ENCODE measurements at places on chromosomes 13 and 19.

DNA sequence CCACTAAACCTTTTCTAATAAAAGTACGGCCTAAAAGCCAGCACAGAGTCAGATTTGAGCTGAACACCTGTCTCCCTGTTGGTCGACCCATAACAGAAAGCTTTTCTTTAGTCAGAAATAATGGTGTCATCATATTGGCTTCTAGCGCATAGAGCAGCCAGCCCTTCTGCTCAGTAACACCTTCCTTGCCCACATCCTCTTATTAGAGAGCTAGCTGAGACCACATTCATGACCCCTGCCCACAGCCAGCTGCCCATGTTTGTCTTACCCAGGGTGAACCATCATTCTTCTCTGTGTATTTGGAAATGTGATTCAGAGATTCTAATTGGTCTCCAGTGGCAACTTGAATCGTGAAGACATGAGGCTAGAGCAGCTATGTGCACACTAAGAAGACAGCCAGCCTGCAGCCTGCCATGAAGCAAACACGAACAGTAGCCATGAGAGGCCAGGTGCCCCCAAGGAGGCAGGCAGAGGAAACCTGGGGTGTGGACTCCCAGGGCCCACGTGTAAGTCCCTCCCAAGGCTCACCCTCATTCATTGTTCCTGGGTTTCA is 82.3 kb upstream of the PDCD5 start:
- no peak for DNase-seq

DNA sequence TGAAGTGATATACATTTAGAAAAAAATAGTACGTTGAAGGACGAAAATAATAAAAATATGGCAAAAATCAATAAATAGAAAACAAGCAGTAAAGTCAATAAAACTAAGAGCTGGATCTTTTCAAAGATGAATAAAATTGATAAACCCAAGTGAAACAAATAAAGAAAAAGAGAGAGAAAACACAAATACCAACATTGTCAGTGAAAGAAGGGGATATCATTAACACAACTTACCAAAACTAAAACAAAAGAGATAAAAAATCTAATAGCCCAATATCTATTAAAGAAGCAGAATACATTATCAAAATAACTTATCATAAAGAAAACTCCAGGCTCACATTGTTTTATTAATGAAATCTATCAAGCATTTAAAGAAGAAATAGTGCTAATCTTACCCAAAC is 675.1 kb downstream of the UQCRFS1 start:
- DNase-seq, result no peak

DNA sequence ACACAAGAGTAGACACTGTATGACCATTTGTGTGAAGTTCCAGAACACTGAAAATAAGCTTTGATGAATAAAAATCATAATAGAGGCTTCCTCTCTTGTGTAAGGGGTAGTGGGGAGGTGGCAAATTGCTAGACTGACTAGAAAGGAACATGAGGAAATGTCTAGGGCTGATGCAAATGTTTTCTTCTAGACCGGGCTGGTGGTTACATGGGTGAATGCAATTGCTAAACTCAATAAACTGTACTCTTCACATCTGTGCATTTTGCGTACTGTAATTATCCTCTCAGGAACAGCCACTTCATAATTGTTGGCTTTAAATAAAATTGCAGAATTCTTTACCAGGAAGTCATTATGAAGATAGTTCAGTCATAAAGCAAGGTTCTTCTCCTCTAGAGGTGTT is 5.2 kb upstream of the KBTBD7 start:
- DNase-seq, result no peak

DNA sequence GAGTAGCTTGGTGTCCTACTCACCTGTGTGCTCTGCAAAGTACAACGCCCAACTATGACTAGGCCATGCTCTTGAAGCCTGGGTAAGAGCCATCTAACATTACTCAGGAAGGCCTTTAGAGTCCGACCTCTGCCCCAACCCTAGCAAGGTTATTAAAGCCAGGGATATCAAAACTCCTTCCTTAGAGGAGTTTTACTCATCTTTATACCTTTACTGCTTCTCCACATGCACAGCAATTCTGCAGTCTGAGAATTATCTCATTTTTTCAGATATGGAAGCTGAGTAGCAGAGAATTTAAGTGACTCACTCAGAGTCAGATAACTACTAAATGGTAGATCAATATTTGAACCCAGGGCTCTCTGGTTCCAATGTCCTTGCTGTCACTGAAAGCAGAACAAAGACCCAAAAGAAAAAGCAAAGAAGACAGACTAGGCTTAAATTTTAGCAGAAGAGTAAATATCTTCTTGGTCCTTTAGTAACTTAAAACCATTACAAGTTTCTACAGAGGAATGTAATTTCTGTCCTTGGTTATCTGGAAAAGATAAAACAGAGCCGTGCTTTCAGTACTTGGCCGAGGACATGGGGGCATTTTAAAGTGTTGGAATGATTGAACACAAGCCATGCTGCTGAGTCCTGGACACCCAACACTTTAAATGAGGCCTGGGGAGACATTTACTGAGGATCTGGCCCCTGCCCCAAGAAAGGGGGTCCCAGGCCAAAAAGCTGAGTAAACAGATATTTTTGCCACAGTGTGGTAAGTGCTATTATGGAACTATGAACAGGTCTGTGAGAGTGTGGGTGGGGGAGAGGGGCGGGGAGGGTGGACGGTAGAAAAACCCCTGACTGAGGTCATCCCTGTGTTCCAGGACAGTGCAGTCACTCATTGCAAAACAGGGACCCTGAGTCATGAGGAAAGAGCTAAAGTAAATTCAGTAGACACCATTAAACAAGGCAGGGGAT is 18.4 kb upstream of the KPNA3 start:
- no peak for DNase-seq

DNA sequence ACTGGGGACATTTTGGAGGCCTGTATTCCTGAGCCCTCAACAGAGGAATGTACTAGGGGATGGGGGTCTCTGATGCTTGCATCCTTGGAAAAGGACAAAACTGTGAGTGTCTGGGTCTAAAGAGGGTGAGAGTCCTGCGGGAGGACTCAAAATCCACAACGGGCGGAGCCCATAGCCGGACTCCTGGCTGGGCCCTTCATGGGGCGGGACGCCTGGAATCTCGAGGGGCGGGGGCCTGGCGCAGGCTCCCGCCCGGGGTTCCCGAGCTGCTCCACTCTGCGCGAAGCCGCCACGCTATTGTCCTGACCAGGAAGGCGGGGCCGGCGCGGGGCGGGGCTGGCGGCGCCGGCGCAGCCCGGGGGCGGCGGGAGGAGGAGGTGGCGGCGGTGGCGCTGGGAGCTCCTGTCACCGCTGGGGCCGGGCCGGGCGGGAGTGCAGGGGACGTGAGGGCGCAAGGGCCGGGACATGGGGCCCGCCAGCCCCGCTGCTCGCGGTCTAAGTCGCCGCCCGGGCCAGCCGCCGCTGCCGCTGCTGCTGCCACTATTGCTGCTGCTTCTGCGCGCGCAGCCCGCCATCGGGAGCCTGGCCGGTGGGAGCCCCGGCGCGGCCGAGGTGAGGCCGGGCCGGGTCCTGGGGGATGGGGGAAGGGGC is at the start of gene APLP1:
Gene APLP1, plus strand, starts transcription at position 403 of the 651 bp plus-strand sequence. Its CDS starts 63 bp downstream, at position 466.
- peak; percentile 57 for DNase-seq

DNA sequence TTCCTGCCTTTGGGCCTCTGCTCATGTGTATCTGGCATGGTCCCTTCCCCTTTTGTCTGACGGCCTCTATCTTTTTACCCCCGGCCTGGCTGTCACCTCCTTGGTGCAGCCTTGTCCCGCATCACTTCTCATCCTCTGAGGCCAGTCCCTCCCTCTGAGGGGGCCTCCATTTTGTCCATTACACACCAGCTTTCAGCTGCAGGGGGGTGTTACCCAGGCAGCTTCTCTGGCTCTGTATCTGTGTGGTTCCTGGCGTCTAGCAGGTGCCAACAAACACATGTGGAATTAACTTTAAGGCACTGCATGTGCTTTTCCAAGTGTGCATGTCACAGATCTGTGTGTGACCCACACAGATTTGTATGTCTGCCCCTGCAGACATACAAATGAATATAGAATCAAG is 52.4 kb downstream of the LYL1 start:
- no peak for DNase-seq

DNA sequence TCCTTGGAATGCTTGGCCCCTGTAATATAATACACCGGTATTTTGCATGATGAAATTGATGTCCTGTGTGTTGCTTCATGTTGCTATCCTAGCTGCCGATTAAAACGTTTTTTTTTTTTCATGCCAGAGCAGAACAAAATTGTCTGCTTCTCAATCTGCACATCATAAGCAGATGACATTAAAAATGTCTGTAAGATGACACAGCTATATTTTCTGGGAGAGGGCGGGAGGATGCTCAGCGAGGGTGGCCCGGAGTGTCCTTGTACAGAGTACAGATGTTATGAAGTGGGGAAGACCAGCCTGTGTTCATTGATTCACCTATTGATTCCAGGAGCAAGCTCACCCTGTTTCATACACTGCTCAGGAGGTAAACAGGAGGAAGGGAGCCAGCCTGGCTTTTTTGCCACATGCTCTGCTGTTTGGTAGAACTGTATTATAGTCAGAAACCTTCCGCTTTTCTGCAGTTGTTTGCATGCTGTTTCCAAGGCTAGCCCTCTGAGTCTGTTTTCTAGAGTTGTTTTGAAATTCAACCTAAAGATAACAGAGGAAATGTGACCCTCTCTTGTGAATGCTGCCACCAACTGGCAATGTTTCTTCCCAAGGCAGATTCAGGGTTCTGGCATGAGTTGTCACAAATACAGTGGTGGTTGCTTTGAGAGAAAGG is 4.7 kb upstream of the IRS2 start:
- no peak for DNase-seq

DNA sequence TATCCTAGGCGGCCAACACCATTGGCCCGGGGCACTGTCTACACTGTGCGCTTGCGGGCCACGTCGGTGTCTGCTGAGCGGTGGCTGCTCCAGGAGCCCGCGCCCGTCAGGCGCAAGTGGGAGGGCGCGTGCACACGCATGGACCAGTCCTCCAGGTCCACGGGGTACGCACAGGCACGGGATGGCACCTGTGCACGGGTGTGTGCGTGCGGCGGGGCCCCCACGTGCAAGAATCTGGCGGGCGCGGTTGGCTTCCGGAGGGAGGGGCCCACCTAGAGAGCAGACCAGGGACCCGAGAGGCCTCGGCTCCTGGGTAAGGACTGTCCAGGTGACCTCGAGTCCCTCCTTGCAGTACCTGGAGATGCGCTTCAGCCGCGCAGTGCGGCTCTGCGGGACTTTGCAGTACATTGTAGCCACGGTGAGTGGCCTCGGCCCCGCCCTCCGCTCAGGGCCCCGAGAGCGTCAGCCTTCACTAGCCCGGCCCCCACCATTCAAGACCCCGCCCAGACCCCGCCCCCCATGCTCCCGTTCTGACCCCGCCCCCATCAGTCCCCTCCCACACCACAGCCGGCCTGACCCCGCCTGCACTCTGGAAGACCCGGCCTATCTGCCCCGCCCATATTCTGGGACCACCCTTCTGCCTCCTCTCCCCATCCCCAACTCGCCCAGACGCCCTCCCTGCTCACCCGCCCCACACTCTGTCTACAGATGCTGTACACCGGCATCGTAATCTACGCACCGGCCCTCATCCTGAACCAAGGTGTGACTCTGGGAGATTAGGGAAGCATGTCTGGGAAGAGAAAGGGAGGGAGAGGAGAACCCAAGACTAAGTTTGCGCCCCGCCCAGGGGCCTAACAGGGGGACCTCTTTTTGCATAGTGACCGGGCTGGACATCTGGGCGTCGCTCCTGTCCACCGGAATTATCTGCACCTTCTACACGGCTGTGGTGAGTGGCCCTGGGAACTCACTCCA is 2.3 kb downstream of the SLC5A5 start:
- peak; percentile 66 for DNase-seq

DNA sequence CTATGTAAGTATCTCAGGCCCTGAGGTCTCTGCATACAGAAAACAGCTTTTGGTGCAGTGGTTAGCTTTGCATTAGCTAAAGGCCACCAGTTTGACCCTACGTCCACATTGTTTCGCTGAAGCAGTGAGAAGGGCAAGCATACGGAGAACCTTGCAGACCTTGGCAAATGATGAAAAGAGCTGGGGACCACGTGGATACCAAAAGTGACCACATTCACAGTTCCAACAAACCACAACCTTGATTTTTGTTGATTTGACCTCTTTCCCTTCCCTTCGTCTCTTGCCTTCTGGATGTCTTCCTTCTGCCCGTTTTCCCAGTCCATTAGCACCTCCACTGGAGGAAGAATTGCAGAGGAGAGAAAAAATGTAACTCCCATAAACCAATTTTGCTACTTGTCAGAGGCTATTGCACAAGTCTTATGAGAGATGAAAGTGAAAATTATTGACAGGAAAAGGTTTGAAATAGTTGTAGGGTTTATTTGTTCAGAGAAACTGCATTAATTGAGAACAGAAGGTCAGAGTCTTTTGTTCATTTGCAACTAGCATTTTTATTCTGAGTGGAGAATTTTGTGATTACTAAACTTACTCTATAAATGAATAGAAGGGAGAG is 293.9 kb upstream of the HTR2A start:
- no peak for DNase-seq

DNA sequence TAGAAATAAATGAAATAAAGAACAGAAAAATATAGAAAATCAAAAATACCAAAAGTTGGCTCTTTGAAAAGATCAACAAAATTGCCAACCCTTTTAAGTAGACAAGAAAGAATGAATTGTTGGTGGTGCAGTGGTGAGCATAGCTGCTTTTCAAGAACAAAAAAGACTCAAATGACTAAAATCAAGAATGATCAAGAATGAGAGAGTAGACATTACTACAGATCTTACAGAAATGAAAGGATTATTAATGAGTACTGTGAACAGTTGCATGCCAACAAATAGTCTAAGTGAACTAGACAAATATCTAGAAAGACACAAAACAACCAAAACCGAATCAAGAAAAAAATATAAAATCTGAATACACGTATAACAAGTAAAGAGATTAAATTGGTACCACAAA is 53.9 kb downstream of the FNDC3A start:
- no peak for DNase-seq

GRCh38 chr19:6568816-6569215 is 22.1 kb downstream of the CD70 start:
- DNase-seq, result no peak

GRCh38 chr19:10636304-10636972 is 11.1 kb downstream of the SLC44A2 start:
- DNase-seq, result no peak

DNA sequence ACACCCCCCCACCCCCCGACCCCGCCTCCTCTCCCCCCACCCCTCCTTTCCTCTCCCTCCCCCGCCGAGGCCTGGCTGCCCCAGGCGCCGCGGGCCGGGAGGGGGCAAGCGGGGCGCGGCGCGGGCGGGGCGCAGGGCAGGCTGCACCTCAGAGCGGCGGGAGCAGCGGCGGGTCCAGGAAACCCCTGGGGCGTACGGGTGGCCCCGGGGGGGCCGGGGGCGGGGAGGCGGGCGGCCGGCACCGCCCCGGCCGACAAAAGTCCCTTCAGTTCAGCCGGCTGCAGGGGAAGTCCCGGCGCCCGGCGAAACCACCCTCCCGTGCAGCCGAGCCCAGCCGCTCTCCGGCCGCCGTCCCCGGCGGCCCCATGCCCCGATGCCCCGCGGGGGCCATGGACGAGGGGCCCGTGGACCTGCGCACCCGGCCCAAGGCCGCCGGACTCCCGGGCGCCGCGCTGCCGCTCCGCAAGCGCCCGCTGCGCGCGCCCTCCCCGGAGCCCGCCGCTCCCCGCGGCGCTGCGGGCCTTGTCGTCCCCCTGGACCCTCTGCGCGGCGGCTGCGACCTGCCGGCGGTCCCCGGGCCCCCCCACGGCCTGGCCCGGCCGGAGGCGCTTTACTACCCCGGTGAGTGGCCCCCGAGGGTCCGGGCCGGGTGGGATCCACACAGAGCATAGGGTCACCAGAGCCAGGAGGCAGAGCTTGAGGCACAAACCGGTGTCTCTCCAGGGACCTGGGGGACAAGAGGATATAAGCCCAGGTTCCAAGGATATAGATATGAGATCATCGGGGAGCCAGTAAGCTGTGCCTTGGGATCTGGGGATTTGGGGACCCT is at the start of gene BCL3:
Gene BCL3, plus strand, starts transcription at position 283 of the 829 bp plus-strand sequence. Its CDS starts 83 bp downstream, at position 366.
- peak; percentile 70 for DNase-seq
